ENCODE measurements at places on chromosomes 16 and 17. TPM values are rescaled to one million over a fixed set of nuclear protein-coding genes. Genes with fewer than 3 reads are reported as not detected.

The ZP2 gene
- polyA plus RNA-seq = not detected

The SNAI3 gene
- polyA plus RNA-seq = 1.7 TPM

The FAM20A gene
- polyA plus RNA-seq = 10.9 TPM

The SLFN12L gene
- polyA plus RNA-seq = 0.69 TPM

The CNGB1 gene
- polyA plus RNA-seq = not detected

The TBC1D3G gene
- polyA plus RNA-seq = 3.2 TPM

The VAT1L gene
- 5.9 TPM for polyA plus RNA-seq

The HSF5 gene
- polyA plus RNA-seq = not detected

The ALOXE3 gene
- 0.12 TPM for polyA plus RNA-seq

The ARL17A gene
- 7.0 TPM for polyA plus RNA-seq

The CTRB1 gene
- not detected for polyA plus RNA-seq

The GAS2L2 gene
- not detected for polyA plus RNA-seq

The CDH1 gene
- 0.08 TPM for polyA plus RNA-seq

The ITGAL gene
- polyA plus RNA-seq = 0.47 TPM

The KRT31 gene
- polyA plus RNA-seq = not detected

The HIGD1B gene
- polyA plus RNA-seq = 30.9 TPM

The LRRC37B gene
- polyA plus RNA-seq = 4.5 TPM

The HOXB4 gene
- polyA plus RNA-seq = 0.29 TPM

The COPZ2 gene
- 48.2 TPM for polyA plus RNA-seq

The NDUFB10 gene
- 732 TPM for polyA plus RNA-seq

The RASL10B gene
- 7.6 TPM for polyA plus RNA-seq

The RRAD gene
- 152 TPM for polyA plus RNA-seq

The C17orf78 gene
- not detected for polyA plus RNA-seq

The PYDC1 gene
- not detected for polyA plus RNA-seq

The CDH16 gene
- 1.6 TPM for polyA plus RNA-seq

The KRTAP4-1 gene
- polyA plus RNA-seq = not detected

The OR2C1 gene
- not detected for polyA plus RNA-seq

The ZNF469 gene
- 0.76 TPM for polyA plus RNA-seq

The TM4SF5 gene
- polyA plus RNA-seq = not detected

The CD300LB gene
- not detected for polyA plus RNA-seq

The NGFR gene
- polyA plus RNA-seq = 4.6 TPM

The TNFRSF17 gene
- polyA plus RNA-seq = not detected

The KIF18B gene
- polyA plus RNA-seq = 0.12 TPM

The HLF gene
- 5.3 TPM for polyA plus RNA-seq

The LGALS9 gene
- polyA plus RNA-seq = 12.3 TPM

The ABCC11 gene
- 0.03 TPM for polyA plus RNA-seq

The MYL11 gene
- not detected for polyA plus RNA-seq

The TMEM94 gene
- polyA plus RNA-seq = 35.0 TPM

The NOG gene
- 0.15 TPM for polyA plus RNA-seq

The KRTAP1-5 gene
- polyA plus RNA-seq = not detected

The RCVRN gene
- polyA plus RNA-seq = 0.15 TPM

The FBXO39 gene
- polyA plus RNA-seq = 0.14 TPM

The HS3ST2 gene
- polyA plus RNA-seq = 0.08 TPM

The LPCAT2 gene
- 3.8 TPM for polyA plus RNA-seq

The CA7 gene
- not detected for polyA plus RNA-seq

The HSPB9 gene
- not detected for polyA plus RNA-seq

The CD300LG gene
- polyA plus RNA-seq = 37.2 TPM

The MARVELD3 gene
- not detected for polyA plus RNA-seq
